H1 (cell line): ENCODE measurements at places on chromosomes 7 and 10.

DNA sequence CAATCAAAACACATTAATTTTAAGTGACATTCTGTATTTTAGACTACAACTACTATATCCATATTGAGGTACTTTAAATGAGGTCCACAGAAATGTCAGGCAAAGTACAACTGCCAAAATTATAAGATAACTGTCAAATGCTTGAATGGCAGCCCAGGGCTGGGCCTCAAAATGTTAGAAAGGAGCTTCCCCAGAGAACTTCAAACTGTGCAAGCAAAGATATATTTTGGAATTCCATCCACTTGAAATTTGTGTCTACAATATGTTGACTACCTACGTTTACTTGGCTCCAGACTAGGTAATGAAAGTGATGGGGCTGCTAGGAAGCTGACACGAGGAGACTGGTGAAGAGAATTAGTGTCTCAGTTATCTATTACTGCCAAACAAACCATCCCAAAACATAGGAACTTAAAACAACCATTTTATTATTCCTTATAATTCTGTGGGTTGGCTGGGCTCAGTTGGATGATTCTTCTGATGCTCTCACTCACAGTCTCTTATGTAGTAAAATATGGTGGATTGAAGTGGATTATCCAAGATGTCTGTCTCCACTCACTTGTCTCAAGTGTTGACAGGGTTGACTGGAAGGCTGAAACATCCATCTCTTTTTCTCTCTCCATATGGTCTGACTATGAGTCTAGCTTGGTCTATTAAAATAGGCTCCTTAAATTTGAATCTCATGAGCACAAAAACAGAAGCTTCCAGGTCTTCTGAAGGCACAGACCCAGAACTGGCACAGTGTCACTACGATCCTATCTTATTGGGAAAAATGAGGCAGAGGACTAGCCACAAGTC, 74.2 kb downstream of the FZD1 start:
- no peak for DNase-seq

DNA sequence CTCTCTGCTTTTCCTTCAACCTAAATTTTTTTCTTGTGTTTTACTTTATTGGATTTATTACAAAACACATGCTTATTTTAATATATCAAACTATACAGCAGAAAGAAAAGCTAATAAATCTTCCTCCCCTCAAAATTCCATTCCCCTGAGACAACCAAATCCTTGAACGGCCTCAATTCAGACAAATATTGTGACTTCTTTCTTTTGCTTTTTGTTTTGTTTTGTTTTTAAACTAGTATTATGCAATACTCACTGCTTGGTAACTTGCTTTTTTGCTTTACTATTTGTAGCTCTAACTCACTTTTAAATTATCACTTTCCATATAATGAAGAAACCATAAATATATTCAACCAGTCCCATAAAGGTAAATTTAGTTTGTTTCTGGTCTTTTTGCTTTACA, 59.4 kb upstream of the CDK1 start:
- no peak for DNase-seq

DNA sequence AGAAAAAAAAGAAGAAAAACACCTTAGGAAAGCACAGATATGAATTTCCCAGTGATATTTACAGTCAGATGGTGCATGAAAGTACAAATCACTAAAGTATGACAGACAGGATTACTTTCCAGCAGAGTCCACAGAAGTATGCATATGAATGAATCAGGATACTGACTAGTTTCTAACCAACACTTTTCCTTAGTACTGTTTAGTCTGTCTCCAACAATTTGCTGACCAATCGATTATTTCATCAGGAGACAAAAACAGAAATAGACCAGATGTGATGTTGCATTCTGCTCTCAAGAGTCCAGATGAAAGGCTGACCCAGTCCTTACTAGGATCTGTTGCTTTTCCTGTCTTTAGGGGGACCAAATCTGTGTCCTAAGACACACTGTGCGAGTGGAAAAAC, 14.6 kb downstream of the SLC35B4 start:
- no peak for DNase-seq

DNA sequence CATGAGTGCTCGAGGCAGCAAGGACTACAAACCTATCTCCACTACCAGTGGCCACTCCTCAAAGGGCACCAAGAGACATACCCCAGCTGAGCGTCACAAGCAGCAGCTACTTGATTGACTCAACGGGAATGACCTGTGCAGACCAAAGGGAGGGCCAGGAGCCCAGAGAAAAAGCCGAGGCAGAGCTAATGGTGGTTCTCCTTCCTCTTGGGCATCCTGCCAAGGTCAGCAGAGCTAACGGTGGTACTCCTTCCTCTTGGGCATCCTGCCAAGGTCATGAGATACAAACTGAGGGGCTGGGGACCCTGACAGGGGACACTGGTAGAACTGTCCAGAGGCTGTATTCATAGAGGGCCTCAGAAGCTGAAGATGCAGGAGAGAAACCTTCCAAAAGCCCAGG, 60.4 kb downstream of the FAM53B start:
- no peak for DNase-seq

- DNase-seq = peak; percentile 14
Observed at GRCh38 chr10:47276576-47277351, 23.2 kb upstream of the GDF10 start.

- no peak for DNase-seq
Observed at GRCh38 chr7:112137141-112138101, 68.8 kb downstream of the DOCK4 start.

GRCh38 chr10:126186766-126187165, 201.5 kb downstream of the ADAM12 start:
- no peak for DNase-seq

GRCh38 chr7:134021836-134022235, 105.3 kb upstream of the LRGUK start:
- no peak for DNase-seq

GRCh38 chr10:110918643-110919348, at the start of gene BBIP1:
Gene BBIP1, minus strand, starts transcription at chr10:110919180. Its CDS starts 1,023 bp downstream, at chr10:110918157.
- DNase-seq = peak; percentile 90

- DNase-seq = no peak
Observed at GRCh38 chr7:2802504-2803341, 41.4 kb downstream of the GNA12 start.

DNA sequence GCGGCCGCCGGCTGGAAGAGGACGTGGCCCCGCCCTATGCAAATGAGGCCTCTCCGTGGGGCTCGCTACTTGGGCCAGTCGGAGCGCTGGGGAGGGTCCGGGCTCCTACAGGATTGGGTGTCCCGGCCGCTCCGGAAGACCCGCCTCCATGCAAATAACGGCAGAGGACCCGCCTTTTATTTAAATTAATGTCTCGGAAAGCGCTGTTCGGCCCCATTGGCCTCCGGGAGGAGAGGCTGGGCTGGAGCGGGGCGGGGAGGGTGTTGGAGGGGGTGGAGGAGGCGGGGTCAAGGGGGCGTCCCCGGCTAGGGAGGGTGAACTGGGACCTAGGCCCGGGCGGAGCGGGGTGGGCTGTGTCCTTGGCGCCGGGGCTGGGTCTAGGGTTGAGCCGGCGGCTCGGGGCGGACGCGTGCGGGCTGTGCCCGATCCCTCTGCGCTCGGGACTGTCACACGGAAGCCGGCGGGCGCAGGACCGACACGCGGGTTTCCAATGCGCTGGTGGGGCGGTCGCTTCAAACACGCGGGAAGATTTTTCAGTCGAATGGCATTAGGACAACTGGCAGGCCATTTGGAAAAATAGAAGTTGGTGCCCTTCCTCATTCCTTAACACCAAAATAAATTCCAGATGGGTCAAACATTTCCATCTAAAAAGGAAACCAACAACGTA, 344 bp upstream of the POLM start:
- DNase-seq = peak; percentile 95

DNA sequence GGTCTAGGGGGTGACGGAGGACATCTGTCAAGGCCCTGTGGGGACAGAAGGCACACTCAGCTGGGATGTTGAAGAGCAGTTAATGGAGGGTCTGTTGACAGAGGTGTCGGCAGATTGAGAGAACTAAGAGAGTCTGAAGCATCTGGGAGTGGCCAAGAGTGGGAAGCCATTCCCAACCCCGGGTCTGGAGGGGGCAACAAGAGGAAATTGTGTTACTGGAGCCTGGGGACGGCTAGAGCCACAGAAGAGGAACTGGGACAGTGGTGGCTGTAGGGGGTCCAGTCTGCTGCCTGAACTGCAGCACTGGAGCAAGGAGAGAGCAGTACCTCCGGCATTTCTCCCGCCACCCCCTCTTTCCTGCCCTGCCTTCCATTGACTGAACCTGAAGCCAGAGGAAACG, 136.6 kb downstream of the CHN2 start:
- DNase-seq = no peak

DNA sequence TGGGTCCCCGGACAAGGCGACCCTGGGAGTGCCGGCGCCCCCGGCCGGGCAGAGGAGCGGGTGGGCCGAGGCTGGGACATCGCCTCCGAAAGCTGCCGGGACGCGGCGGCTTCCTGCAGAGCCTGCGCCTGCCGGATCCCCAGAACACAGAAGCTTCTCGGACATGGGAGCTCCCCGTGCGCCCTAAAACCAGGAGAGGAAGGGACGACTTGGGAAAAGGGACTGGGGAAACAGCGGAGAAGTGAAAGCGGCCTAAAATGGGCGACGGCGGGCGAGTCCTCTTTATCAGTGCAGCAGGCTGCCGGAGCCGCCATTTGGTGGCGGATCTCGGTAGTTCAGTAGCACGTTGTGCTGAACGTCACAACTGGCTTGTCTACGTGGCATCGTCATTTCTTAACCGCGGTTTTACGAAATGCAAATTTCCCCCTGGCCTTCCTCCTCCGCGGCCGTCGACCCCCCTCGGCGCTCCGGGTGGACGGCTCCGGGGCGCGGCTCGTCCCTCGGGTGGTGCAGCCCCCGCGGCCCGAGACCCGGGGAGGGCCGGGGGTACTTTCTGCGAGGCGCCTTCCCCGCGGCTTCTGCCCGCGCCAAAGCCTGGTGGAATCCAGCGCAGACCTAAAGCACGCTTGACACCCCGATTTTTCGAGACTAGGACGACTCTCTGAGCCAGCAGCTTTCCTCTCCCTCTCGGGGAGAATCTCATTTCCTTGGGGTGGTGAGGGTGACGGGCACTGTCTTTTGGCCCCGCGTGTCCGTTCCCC, 9.9 kb upstream of the SPAG6 start:
- no peak for DNase-seq

GRCh38 chr10:127694580-127695193, 42.3 kb upstream of the FOXI2 start:
- peak; percentile 60 for DNase-seq

DNA sequence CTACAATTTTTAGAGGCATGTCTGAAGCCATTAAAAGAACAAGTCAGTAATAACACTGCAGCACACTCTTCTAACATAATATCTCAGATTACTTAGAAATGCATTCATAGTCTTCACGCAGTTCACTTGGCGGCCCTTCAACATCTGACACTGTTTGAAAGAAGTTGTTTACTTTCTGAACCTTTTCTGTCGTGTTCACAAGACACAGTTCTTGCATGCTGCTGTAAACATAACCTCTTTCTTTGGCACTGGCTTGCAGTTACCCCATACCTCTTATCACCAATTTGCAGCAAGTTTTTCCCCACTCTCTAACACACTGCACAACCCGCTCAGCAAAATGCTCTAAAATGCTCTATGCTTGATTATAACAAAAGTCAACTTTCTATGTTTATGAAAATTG, 12.0 kb downstream of the PIP4K2A start:
- DNase-seq = no peak

DNA sequence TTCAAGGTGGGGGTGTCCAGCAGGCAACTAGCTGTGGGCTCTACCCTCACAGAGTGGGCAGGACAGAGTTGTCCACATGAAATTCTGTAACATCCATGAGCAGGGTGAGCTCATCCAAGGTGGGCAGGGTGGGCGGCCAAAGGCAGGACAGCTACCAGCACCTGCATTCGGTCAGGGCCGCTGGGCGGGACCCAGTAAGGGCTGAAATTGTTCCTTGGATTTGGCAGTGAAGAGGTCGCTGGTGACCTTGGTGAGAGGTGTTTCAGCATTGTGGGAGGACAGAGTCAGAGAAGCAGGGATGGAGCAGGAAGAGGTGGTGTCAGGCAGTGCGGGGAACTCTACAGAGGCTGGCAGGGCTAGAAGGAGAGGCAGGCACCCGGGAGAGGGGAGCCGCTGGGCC, 23.9 kb downstream of the ADCYAP1R1 start:
- DNase-seq = no peak

DNA sequence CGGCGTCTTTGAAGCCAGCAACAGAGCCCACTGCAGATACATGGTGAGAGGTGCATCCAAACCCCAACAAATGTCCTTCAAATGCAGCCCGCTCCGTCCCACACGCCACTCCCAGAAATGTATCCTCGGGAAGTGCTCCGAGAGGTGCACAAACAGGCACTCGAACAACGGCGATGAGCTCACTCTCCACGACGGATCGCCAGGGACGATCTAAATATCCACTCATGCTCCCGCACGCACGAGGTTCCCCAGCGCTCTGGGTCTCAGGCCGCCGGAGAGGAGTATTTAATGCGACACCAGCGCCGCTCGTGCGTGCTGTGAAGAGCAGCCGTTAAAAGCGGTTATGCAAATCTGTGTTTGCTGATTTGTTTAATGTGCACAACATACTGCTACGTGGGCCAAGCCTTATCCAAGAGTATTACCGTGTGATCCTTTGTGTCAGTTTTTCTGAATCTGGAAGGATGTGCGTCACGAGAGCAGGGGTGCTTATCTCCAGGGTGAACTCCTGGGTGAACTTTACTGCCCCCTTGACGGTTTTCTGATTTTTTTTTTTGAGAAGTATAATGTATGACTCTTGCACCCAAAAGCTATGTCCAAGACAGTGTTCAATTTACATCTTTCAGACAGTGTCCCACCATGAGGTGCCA, 48.5 kb upstream of the PPP2R2D start:
- peak; percentile 35 for DNase-seq

DNA sequence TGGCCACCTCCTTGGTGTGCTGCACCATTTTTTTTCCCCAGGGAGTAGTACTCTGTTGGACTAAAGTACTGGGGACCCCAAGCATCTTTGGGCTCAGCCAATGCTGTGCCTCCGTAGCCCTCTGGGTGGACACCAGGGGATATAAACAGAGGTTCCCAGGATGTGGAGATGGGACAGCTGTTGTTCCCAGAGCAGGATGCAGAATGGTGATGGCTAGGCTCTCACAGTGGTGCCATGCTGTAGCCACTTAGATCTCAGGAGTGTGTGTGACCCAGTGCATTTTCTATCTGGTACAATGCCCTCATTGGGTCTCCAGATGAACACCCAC, 50.9 kb upstream of the SCIN start:
- DNase-seq = no peak
